ENCODE measurements at places on chromosomes 7 and 10.

GRCh38 chr7:4209126-4209525, 473.0 kb upstream of the FOXK1 start:
- no peak for DNase-seq

DNA sequence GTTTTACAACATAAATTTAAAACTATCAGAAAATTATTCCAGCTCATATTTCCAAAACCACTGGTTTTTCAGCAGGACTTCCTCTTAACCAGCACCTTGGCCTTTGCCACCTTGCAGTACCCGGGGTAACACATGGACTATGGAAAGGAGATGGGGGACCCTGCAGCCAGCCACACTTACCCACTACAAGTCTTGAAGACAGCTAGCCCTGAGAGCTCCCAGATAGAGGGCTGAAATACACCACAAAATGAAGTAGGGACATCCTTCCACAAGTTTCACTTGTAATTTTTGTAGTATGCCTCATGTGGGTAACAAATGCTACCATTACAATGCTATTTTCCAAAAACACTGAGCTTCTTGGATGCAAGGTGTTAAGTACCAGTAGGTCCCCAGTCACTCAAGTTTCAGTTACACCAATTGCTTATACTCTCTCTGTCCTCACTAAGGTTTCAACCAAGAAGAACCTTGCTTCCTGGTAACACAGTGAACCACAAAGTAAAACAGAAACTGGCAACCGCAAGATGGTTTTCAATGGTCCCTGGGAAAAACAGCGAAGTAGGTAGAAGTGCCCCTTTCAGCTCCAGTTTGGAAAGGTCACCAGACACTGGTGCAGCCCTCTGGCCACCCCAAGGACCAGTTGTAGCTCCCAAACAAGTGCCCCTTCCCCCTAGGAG, 110.9 kb downstream of the SGMS1 start:
- DNase-seq: no peak

DNA sequence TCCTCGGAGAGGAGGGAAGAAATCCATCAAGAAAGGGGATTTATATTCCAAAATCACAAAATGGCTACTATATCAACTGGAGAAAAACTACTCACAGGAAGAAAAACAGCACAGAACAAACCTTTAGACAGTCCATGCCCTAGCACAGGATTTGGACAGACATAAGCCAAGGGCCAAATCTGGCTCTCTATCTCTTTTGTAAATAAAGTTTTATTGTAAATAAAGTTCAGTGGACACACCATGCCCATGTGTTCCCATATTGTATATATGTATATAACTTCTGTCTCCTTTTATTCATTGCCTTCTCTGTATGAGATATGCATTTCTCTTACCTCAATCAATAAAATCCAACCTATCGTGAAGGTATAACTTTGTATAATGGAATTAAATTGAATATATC, 742.8 kb upstream of the LRRTM3 start:
- DNase-seq: no peak

DNA sequence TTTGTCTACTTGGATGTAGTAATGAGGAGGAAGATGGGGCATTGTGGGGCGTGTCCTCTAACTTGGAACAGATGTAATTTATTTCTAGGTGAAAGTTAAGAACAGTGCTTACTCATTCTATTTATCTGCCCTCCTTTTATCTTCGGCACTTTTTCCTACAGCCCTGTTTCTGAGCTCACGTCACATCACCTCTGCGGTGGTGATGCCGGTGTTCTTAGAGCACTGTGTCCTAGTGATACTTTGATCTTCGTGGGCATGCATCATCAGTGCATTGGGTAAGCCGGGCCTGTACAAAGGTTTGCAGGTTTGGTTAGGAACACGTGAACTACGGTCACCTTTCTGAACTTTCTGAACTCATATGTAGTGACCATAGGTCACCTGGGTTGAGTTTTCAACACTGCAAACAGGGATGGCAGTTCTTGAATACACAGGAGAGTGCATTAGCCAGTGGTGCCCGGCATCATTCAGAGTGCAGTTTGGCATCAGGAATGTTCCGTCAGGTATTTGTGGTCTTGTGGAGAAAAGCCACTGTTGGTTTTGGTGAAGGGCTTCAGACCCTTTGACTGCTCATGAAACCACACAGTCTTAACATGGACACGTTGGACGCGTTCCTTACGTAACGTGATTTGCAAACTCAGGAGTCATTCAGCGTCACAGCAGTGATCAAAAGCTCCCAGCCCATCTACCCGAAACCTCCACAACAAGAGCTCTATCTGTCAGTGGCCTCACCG, 5.6 kb downstream of the POR start:
- DNase-seq: no peak

- DNase-seq: no peak
Observed at GRCh38 chr10:120514035-120514620, 57.1 kb downstream of the PLPP4 start.

GRCh38 chr7:2142386-2142785, 90.4 kb downstream of the MAD1L1 start:
- DNase-seq: no peak

DNA sequence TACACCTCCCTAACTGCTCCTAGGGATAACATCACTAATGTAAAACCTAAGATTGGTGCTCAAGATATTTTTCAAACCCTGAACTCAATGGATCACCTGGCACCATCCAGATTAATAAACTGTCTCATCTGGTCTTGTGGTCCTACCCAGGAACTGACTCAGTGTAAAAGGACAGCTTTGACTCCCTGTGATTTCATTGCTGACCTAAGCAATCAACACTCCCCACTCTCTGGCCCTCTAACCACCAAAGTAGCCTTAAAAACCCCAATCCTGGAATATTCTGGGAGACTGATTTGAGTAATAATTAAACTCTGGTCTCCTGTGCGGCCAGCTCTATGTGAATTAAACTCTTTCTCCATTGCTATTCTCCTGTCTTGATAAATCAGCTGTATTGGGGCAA, 6.2 kb upstream of the USP54 start:
- DNase-seq: no peak

DNA sequence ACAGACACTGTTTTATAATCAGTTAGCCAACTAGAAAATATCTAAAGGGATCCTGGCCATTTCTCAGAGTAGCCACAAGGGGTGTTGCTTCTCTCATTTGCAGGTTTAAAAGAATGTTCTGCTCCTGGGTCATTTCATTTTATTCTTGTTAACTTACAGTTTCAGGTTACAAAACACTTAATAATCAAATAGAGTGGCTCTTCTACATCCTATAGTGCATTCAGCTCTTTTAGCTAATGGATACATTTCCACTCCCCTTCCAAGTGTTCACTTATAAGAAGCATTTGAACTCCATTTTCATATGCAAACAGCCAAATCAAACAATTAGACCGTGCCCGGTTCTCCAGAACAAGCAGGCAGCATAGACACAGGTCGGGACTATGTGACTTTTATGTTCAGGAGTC, 117.5 kb downstream of the TRIL start:
- DNase-seq: no peak

- no peak for DNase-seq
Observed at GRCh38 chr7:73431041-73431835, 2.3 kb upstream of the FZD9 start.

DNA sequence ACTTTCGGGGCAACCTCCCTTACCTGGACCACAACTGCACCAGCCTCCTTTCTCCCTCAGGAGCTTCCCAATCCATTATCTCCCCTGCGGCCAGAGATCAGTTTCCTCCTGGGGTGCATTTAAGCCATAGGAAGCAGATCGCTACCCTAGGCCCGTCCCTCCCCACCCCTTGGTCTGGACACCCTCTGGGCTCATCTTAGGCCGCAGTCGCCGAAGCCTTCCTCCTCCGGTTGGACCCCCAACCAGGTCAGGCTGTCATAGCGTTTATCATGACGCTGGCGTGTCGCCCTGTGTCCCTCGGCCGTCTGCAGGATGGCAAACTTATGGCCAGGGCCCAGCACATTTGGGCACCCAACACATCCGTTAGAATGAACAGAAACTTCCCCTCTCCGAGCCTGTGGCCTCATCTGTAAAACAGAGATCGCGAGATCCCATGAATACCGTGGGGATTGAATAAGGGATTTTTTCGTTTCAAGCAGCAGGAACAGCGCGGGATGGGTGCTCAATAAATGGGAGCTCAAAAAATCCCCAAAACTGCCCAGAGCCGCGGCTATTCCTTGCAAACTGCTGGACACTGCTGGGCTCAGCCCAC, 669 bp upstream of the AP5Z1 start:
- no peak for DNase-seq

- no peak for DNase-seq
Observed at GRCh38 chr10:78542521-78542920, 508.9 kb downstream of the RPS24 start.

DNA sequence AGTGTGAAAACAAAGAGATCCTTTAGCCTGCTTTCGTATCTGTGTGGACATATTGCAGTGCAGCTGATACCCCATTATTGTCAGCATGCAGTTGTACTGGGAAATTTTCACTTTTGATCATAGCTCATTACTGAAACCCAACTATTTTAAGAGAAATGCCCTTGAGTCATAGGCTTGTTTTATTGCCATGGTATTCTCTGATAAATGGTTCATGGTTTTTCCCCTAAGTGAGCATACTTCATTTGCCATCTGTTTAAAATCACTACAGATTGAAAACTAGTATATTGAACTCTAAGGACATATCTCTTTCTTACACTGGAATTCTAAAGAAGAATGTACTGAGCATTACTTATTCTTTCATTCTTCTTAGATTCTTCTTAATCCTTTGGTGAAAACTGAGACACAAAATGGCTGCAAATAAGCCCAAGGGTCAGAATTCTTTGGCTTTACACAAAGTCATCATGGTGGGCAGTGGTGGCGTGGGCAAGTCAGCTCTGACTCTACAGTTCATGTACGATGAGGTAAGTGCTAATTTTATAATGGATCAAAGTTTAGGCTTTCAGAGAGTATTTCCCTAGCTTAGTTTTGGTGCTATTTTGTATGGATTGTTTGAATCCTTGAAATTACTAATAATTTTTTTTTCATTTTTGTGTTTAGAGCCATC, 63.0 kb downstream of the RALA start:
- no peak for DNase-seq

- DNase-seq: no peak
Observed at GRCh38 chr10:43640603-43641002, 8.1 kb downstream of the ZNF32 start.

DNA sequence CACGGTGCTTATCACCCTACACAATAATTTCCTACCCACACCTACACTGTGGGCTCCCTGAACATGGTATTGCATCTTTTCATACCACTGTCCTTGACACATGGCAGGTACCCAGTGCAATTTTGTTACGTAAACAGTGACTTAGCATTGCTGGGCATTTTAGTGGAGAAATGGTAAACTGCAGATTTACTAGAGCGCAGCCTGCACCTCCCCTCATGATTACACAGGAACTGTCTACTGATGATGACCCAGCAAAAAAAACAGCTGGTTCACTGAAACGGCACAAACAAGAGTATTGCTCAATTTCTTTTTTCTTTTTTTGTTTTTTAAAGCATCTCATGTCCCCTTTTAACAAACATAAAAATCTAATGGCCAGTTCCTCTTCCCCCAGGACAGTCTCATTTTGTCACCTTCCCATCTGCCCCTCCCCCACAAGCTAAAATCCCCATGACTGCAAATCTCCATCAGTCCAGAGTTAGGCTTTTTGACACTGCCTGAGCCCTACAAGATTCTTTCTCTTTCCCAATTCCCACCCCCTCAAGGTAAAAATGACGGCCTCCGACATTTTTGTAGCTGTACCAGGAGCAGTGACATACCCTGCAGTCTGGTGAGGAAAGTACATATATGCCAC, 2.8 kb downstream of the ZNF746 start:
- no peak for DNase-seq

DNA sequence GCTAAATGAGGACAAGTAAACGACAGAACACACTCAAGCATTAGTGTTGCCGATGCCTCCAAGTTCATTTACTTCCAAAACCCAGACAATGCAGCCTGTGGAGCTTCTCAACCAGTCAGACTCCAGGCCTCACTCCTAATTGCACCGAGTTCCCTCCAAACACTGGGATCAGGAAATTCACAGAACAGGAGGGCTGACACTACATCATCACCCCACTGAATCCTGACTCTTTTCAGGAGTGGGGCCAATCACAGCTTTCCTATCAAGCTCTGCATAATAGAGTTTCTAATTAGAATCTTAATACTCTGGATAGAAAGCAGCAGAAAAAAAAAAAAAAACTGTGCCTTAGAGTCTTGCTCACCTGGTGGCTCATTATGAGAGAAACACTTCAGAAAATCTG, 103.7 kb downstream of the GLI3 start:
- DNase-seq: no peak

GRCh38 chr10:96576277-96576980, 10.4 kb downstream of the TM9SF3 start:
- DNase-seq: no peak

DNA sequence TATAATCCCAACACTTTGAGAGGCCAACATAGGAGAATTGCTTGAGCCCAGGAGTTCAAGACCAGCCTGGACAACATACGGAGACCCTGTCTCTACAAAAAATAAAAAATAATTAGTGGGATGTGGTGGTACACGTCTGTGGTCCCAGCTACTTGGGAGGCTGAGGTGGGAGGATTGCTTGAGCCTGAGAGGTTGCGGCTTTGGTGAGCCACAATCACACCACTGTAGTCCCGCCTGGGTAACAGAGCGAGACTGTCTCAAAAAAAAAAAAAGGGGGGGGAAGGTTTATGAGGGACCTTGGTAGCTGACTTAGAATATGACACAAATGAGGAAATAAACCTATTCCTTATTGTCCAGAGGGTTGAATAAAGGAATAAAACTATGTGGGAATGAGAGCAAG, 30.8 kb downstream of the SCD start:
- DNase-seq: no peak

- DNase-seq: no peak
Observed at GRCh38 chr10:111035542-111035941, 41.3 kb upstream of the ADRA2A start.

- no peak for DNase-seq
Observed at GRCh38 chr7:102211590-102212550, 74.8 kb upstream of the SH2B2 start.

DNA sequence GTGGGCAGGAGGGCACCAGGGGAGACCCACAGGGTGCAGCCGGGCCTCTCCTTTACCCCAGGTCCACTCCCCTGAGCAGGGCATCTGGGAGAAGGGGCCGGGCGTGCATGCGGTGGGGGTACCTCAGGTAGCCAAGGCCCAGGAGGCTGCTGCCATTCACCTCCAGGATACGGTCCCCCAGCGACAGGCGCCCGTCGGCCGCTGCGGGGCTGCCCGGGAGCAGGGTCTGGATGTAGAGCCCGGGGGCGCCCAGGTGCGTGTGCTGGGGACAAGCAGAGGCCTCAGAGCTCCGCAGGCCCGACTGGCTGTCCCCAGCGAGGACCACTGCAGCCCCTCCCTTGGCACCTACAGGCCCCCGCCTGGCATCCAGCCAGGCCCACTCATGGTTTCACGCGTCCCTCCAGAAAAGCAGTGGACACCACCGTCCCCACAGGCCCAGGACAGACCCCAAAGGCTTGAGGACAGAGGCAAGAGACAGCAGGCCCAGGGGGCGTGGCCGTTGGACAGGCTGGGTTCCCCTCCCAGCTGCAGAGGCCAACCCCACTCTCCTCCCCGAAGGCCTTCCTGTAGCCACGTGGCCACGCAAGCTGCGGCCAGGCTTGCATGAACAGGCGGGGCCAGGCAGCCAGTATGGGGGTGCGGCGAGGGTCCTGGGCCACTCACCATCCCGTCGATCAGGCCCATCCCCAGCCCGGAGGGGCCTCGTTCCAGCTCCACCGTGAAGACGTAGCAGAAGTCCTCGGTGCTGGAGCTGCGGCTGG, 24.3 kb downstream of the AP5Z1 start:
- no peak for DNase-seq
